A549 (cell line): ENCODE measurements at places on chromosomes 7 and 10. TPM values are rescaled to one million over a fixed set of nuclear protein-coding genes. Genes with fewer than 3 reads are reported as not detected.

Gene ZNF467
- polyA plus RNA-seq: 2.0 to 4.1 TPM (median 3.1 TPM) in 3 replicates

Gene YKT6
- polyA plus RNA-seq: 130 to 133 TPM (median 130 TPM) in 3 replicates

Gene ITGB1
- polyA plus RNA-seq: 1,270 to 1,281 TPM (median 1,270 TPM) in 3 replicates

Gene KCND2
- not detected in 3 replicates for polyA plus RNA-seq

Gene PON3
- 35.3 to 49.0 TPM (median 48.7 TPM) in 3 replicates for polyA plus RNA-seq

Gene GOLGA7B
- 0.98 to 1.5 TPM (median 1.4 TPM) in 3 replicates for polyA plus RNA-seq

Gene HTR5A
- not detected in 3 replicates for polyA plus RNA-seq

Gene CLDN3
- 2.0 to 2.6 TPM (median 2.0 TPM) in 3 replicates for polyA plus RNA-seq

Gene DLX5
- not detected in 3 replicates for polyA plus RNA-seq

Gene ZNF722
- not detected in 3 replicates for polyA plus RNA-seq

Gene CALY
- 0.63 to 0.89 TPM (median 0.73 TPM) in 3 replicates for polyA plus RNA-seq

Gene CALU
- polyA plus RNA-seq: 186 to 198 TPM (median 192 TPM) in 3 replicates

- DNase-seq: peak; percentile 24
These were observed 213.5 kb downstream of the PAXIP1 start for GRCh38 chr7:154789404-154789803.

DNA sequence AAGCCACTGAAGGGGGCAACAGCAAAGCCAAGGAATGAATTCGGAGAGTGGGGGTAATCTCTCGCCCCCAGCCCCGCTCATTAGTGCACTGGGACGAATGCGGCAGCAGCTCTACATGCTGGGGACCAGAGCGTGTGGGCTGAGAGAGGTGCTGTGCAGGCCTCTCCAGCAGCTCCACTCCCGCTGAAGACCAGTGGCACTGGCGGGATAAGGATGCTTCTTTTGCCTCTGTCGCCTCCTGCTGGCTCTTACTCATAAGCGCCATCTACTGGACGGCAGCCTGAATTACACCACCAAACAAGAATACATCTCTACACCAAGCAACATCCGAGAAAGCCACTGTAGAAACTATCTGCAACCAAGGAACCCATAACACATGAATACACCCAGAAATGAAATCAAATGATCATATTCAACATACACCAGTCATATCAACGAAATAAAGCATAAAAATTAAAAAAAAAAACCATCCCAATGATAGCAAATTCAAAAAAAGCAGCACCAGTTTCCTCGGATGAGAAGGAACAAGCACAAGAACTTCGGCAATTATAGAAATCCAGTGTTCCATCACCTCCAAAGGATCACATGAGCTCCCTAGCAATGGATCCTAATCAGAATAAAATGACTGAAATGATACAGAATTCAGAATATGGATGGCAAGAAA is 79.0 kb upstream of the TMEM168 start:
- peak; percentile 40 for DNase-seq

DNA sequence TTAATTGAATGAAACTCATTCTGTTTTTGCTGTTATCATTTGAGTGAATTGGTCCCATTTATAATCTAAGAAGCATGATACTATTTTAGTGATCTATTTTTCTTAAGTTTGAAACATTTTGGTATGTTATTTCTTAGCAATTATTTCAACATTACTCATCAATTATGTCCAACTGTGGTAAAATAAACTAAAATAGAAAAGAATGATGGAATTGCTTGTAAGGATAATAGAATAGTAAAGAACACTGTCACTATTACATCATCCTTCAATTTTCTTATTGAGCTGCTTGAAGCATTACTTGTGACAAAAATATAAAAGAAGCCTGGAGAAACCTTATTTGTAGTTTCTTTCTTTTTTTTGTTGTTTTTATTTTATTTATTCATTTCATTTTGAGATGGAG is 42.4 kb downstream of the ZNF487 start:
- no peak for DNase-seq

DNA sequence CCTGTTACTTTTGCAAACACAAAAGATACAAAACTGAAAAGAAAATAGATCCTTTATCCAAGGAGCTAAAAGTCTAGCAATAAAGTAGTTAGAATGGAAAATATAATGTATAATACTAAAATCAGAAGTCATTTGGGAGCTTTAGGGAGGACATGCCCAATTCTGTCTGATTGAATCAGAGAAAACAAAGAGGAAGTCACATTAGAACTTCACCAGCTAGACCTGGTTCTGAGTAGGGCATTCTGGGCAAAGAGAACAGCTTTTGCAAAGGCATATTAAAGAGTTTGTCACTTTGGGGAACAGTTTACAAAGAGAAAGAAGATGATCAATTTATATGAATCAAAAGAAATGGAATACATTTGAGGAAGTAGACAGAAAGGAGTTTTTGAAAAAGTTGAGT is 107.0 kb upstream of the PRSS1 start:
- DNase-seq: no peak

DNA sequence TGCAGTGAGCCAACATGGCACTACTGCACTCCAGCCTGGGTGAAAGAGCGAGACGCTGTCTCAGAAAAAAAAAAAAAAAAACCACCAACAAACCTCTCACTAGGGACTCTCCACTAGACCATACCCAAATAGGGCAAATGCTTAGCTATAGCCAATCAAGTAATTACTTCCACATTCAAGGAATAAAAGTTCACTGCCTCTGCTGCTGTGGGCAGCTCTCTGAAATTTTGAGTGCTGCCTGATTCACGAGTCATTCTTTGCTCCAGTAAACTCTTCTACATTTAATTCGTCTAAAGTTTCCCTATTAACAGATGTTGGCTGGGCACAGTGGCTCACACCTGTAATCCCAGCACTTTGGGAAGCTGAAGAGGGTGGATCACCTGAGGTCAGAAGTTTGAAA is 4.7 kb upstream of the NRBF2 start:
- DNase-seq: no peak

- DNase-seq: no peak
These were observed 58.5 kb downstream of the RASGEF1A start for GRCh38 chr10:43208147-43209073.

DNA sequence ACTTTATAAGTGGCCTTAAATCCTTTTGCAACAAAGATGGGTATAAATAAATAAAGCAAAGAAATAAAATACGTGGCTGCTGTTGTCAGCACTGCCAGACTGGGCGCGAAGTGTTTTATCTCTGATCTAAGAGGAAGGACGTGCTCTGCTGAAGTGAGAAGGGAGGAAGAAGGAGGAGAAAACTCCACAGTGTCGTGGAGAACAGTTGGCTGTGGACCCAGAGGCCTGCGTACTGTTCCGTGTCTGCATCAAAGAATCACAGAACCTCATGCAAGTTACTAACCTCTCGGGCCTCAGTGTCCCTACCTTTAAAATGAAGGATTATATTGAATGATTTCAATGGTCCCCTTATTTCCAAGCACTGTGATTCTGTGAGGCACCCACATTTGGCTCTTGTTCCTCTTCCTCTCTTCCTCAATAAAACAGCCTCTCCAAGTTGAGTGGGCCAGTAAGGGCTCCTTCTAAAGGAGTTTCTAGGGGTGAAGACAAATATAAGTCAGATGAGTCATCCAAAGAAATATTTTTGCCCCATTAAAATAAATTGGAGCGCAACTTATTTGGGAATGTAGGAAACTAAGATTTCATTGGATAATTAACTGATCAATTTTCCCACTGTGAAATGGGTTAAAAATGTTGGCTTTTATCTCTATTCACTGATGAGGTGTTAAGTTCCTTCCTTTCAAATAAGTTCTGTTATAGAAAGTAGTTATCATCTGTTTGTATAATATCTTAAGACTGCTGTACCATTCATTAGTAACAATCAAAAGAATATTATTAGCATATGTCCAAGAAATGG is 126.9 kb upstream of the EFCAB10 start:
- no peak for DNase-seq

- DNase-seq: no peak
These were observed 82.6 kb upstream of the ASAH2 start for GRCh38 chr10:50333872-50334271.

DNA sequence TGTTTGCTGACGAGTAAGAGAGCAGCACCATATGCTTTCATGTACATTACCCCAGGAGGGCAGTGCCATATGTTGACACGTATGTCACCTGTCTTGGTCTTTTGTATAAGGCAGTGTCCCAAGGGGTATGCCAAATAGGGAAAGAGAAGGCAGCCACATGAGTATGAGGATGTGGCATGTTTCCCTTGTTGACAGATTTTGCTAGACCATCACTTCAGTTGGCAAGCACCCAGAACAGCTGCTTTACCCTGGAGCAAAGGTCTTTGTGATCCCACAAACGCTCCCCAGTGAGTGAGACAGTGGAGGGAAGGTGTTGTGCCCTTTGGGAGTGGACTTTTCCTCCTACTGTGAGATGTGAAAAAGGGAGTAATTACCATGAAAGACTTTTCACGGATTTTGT is 350.1 kb downstream of the ETV1 start:
- no peak for DNase-seq

GRCh38 chr10:21173802-21174714 is 276.9 kb upstream of the NEBL start:
- DNase-seq: peak; percentile 82

- DNase-seq: no peak
These were observed 1156.0 kb upstream of the LRRTM3 start for GRCh38 chr10:65769828-65770227.

DNA sequence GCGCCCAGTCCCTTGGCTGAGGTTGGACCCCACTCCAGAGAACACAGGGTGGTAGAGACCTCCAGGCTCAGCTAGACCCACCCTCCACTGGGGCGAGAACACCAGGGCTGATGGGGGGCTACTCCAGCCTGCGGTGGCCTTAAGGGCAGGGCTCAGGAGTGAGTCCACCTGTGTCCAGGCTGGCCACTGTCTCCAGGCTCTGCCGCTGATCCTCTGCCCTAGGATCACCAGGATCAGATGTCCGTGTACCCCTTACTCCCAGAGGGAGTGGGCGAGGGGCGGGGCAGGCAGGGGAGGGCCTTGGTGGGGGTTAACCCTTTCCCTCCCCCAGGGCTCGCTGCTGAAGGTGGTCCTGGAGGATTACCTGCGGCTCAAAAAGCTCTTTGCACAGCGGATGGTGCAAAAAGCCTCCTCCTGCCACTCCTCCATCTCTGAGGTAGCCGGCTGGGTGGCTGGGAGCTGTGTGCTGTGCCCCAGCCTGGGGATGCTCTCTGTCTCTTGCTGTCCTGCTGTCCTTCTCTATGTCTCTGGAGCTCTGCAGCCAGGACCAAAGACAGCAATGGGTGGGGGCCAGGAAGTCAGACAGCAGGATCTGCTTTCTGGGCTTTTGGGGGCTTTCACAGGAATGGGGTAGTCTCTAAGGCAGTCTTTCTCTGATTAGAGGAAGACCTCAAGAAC is 38.0 kb downstream of the PSAP start:
- DNase-seq: no peak

DNA sequence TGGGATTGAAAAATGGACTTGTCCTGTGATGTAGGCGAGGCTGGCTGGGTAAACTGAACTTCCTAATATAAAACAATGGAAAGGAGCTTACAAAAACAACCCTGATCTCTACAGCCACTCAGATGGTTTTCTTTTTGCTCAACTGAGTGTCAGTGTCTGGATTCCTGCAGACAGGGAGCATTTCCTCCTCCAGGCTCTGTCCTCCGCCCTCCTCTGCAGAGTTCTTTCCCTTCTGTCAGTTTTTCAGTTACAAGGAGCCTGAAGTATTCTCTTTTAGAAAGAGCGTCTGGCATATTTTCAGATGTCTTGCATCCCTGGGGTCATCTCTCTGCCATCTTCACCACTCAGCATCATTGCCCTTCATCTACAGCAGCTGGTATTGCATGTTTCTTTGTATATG is 50.0 kb upstream of the PITRM1 start:
- DNase-seq: no peak

GRCh38 chr10:111077479-111077784 is 603 bp downstream of the ADRA2A start:
- DNase-seq: no peak

DNA sequence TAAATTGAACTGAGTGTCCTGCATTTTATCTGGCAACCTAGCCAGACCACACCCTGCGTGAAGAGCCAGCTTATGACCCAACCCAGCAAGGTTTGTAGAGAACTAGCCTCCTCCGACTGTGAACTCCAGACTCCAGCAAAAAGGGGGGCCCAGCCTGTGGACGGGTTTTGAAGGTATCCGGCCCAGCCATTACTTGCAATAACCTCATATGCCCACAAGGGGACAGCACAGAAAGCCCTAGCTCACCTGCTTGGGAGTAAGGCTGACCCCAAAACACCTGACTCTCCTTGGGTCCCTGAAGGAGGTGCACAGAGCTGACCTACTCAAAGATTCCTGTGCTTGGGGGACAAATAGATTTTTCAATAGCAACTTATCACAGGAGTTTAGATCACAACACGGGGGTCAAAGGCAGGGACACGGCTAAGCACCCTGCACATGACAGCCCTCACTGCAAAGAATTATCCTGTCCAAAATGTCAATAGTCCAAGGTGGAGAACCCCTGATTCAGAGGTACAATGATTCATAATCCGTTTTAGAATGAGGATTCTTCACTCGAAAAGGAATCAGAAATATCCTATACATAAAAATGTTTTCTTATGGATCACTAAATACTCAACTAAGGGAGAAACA is 4.6 kb downstream of the TRPV6 start:
- peak; percentile 29 for DNase-seq

GRCh38 chr7:135151533-135151932 is 3.7 kb downstream of the TMEM140 start:
- DNase-seq: no peak

GRCh38 chr10:119316729-119317097 is 109.3 kb downstream of the GRK5 start:
- peak; percentile 94 for DNase-seq

DNA sequence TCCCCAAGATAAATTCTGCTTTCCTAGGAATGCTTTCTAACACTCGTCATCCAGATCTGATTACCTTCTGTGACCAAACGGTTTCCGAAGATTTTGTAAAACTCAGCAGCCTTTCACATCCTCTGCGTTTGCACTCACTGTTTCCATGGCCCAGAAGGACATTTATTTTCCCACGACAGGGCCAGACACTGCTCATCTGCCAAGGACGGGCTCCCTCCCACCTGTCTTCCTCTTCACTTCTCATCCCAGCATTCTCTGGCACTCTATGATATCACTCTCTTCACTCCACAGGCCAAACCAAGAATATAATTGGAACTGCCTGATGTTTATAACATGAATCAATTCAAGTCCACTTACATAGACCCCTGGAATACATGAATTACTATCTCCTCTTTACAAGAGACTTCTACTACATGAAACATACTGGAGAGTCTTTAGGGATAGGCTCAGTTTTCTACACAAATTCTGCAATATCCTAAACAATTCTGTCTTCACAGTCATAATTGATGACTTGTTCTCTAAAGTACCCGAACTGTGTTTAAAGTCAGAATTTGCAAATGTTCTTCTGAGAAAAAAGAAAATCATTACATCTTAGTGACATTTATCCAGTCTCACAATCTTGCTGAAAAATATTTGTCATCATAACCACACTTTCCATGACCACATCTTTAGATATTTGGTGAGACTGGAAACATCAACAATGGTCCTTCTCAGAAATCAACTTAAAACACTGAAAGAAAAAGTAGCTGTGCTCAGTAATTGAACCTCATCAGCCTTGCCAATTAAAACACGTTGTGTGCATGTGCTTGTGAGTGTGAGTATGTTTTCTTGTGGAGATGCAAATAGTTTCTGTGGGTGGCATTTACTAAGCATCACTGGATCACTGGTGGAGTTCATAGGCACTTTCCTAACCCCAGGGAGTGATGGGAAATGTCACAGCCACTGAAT is 79.5 kb upstream of the PRSS58 start:
- DNase-seq: no peak

GRCh38 chr10:6737080-6737641 is 157.1 kb upstream of the PRKCQ start:
- DNase-seq: peak; percentile 86

GRCh38 chr10:77448226-77448625 is 189.4 kb downstream of the KCNMA1 start:
- no peak for DNase-seq

- no peak for DNase-seq
These were observed 38.4 kb upstream of the ZNF138 start for GRCh38 chr7:64755865-64756264.
